HT1080 (cell line): ENCODE measurements at places on chromosomes 7 and 10. TPM values are rescaled to one million over a fixed set of nuclear protein-coding genes. Genes with fewer than 3 reads are reported as not detected.

The HERC4 gene
- total RNA-seq, result 24.8 and 30.4 TPM in 2 replicates

The TAS2R5 gene
- 0.30 and 0.98 TPM in 2 replicates for total RNA-seq

DNA sequence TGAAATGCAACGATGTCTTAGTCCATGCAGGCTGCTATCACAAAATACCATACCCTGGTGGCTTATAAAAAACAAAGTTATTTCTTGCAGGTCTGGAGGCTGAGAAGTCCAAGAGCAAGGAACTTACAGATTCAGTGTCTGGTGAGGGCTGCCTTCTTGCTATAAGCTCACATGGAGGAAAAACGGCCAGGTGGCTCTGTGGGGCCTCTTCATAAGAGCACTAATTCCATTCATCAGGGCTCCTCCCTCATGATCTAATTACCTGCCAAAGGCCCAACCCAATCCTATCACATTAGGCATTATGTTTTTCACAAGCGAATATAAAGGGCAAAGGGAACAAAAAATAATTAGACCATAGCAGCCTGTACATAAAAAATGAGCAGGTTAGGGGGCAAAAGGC, 35.4 kb downstream of the PAPSS2 start:
- no peak for DNase-seq

The SLC26A5 gene
- total RNA-seq, result not detected in 2 replicates

- no peak for DNase-seq
These were observed 40.1 kb upstream of the RET start for GRCh38 chr10:43036481-43037428.
